CD14-positive monocyte (primary cell): ENCODE measurements at places on chromosomes 4 and X.

DNA sequence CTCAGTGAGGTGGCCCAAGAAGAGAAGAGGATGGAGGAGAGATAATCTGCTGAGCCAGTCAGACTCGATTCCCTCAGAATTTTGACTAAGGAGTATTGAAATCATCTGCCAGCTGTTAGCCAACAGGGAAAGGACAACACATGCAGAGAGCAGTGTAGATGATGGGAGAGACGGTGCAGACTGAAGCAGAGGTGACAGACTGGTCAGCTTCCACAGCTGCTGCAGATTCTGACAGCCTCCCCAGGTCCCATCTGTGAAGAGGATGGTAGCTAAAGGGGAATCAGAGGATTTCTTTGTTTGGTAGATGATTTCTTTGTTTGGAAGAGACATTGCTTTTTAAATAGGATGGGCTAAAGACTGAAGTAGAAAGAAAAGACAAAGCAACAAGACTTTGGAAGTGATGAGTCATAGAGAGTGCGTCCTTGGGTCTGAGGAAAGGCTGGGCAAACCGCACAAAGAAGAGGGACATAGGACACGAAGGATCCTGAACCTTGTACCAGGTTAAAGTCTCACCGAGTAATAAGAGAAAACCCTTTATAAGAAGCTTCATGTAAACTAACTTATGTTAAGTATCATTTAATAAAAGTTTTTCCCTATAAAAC, 27.6 kb downstream of the INTU start:
- DNase-seq, result no peak

- DNase-seq, result no peak
Measured at GRCh38 chrX:17496407-17496806, 121.4 kb downstream of the NHS start.

- DNase-seq, result no peak
Measured at GRCh38 chrX:17414027-17414658, 39.1 kb downstream of the NHS start.

DNA sequence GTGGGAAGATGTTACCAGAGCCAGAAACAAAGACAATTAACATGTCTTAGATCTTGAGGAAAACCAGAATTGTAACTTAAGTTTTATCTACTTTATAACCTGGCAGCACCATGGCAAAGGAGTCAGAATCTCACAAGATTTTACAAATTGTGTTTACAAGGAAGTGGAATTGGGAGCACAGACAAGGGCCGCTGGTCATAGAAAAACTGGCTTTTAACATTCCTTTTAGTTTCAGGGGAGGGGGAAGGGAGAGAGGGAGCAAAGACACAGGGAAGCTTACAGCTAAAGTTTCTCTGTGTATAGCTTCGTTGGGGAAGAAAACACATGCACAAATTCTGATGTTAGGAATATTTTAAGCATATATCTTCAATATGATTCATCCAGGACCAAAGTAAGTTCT, 10.3 kb upstream of the UGT2B11 start:
- no peak for DNase-seq

- DNase-seq, result no peak
Measured at GRCh38 chrX:42776195-42776594, 1.8 kb downstream of the PPP1R2C start.

DNA sequence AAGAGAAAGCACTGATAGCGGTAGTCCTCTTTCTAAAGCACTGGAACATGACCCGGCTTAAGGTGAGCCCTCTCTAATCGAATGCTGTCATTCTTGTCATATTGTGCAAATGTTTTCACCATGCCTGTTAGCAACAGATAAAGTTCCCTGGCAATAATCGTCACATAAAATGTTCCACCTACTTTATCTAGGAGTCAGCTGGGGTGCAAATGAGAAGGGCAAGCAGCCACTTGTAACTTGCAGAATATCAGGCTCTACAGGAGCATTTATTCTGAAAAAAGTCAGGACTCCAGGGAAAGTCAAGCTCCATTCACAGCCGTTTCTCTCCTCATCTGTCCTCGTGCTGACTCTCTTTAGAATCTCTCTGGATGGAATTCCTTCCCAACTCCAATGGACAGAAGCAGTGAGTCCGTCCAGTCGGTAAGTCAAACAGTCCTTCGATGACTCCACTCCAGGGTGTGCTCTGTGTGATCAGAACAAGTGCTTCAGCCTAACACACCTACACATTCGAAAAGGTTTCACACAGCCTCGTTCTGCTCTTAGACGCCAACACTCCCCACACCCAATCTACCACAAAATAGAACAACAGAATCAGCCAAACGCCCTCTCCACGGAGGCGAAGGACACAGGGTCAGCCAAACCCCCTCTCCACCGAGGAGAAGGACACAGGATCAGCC, 101.7 kb upstream of the FRG1 start:
- no peak for DNase-seq

DNA sequence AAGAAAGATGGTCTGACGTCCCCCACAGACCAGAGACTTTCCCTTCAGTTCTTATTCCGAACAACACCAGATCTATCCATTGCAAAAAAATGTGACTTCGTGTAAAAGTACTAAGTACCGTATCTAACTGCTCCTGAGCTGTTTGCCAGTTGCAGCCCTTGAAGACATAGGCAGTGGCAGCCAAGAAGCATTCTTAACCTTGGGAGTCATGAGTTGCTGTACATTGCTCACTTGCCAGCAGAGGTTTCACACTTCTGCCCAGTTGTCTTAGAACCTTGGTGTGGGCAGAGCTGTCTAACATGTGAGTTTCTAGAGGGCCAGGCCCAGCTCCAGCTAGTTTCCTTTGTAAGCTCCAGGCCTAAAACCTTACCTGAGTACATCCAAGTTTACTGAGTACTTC, 10.5 kb upstream of the CHRDL1 start:
- DNase-seq, result no peak

DNA sequence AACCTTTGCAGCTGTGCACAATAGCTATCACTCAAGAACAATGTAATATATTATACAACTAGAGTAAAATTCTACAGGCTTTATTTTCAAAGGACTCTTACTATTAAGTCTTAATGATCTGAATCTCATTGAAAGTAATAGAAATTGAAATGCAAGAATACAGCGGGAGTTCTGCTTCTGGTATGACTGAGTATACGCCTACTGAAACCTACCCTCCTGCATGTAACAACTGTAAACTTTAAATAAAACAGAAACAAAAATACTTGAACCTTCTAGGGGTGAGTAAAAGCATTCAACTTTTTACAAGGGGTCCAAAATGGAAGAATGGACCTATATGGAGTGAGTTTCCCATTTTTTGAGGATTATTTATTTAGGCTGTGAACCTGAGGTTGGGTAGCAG, 13.5 kb downstream of the DCHS2 start:
- no peak for DNase-seq

DNA sequence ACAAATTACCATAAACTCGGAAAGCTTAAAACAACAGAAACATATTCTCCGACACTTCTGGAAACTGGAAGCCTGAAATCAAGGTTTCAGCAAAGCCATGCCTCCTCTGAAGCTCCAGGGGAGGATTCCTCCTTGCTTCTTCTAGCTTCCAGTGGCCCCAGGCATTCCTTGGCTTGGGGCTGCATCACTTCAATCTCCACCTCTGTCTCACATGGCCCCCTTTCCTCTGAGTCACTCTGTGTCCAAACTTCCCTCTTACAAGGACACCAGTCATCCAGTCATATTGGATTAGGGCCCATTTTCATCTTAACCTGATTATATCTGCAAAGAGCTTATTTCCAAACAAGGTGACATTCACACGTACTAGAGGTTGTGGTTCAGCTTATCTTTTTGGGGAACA, 17.3 kb downstream of the PARM1 start:
- no peak for DNase-seq

DNA sequence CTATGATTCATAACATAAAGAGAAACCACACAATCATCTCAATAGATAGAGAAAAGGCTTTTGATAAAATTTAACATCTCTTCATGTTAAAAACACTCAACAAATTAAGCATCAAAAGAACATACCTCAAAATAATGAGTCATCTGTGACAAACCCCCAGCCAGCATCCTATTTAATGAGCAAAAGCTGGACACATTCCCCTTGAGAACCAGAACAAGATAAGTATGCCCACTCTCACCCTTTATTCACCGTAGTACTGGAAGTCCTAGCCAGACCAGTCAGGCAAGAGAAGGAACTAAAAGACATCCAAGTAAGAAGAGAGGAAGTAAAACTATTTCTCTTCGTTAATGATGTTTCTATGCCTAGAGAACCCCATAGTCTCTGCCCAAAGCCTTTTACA, 507.2 kb downstream of the PABPC4L start:
- no peak for DNase-seq
